ENCODE measurements at places on chromosomes 6 and 20.

- no peak for DNase-seq
Observed at GRCh38 chr20:8394308-8394945, 262.4 kb downstream of the PLCB1 start.

DNA sequence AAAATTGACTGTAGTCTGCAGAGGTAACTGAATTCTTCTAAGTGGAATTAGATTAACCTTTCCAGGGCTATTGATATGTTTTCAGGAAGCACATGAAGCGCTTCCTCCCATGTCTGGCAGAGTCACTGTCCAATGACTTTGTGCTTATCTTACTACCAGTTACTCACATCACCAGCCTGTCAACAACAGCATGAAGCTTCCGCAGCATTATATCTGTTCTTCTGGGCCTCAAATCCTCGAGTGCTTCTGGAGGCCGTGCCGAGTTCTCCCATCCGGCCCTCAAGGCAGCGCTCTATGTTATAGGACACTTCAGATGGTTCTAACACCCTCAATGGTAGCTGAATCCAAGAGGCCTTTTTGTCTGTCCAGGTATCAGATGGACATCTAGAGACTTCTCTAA is 33.2 kb downstream of the PSMG4 start:
- DNase-seq, result no peak

DNA sequence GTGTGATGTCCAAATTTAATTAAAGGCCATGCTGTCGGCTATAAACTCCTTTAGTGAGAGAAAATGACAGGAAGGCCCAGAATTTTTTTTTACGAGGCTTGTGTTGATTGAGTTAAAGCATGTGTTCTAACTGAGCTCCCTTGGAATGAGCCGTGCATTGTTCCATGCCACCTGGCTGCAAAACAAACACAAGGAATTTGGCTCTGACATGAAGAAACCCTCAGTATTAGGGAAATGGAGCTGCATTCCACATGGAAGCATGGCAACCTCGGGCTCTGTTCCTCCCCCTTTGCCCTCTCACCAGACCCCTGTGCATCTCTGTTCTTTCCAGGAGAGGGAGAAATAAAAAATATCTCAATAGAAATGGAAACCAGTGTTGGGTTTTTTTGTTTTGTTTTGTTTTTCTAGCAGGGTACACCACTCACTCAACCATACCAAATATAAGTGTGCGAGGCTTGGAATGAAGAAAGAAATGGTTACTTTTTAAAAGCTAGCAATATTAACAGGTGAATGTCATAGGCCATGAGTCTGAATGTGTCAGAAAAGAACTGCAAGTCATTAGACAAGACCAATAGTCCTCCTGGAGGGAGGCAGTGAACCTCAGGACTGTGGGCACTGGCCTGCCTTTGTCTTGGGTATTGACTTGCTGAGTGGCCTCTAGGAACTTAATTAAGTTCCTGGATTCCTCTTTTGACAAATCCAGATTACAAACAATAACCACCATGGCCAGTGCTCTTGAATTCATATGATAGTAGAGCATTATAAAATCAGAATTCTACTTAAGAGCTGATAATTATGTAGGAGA is 935.1 kb downstream of the KIF16B start:
- no peak for DNase-seq

GRCh38 chr20:21559305-21559704 is 45.4 kb upstream of the NKX2-2 start:
- DNase-seq, result peak; percentile 19

DNA sequence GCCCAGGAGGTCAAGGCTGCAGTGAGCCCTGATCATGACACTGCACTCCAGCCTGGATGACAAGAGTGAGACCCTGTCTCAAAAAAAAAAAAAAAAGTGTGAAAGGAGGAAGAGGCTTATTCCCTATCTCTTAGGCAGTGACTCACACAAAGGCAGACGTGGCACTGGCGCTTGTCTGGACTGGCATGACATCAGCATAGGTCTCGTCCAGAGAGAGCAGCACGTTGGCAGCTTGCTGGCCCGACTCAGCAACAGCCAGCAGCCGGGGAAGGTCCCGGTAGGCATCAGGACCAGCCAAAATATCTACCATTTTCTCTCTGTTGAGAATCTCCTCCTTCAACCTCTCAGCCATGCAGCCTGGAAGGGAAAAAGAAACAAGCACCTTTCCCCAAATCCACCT is 14.1 kb downstream of the CDK5RAP1 start:
- no peak for DNase-seq

DNA sequence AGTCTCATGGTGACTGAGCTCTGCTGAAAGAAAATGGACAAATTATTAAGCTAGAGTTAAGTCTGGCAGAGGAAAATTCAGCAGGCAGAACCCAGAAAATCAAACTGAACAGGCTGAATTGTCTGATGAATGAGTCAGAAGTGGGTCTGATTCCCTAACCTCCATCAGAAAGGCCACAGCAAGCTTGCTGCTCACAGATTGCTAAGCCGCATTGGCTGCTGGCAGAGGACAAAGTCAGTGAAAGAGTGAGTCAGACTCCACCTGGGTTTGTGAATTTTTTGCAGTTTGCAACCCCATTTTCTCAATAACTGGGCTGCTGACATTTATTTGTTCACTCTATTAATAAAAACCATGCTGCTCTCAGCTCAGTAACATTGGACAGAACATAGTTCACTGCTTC is 191.3 kb downstream of the EPM2A start:
- DNase-seq, result no peak

Measured in stimulated activated CD4-positive, alpha-beta T cell treated with anti-CD3 and anti-CD28 coated beads, Interleukin-4, amount 100 ng/mL, for 48 hours (primary cell).